Upper lobe of left lung (tissue), 6 donors: ENCODE measurements at places on chromosomes 5 and 9. TPM values are rescaled to one million over a fixed set of nuclear protein-coding genes. Genes with fewer than 3 reads are reported as not detected.

Gene NDOR1
- 54.5 TPM for total RNA-seq

Gene INSL4
- total RNA-seq: not detected

Gene PRDM9
- not detected for total RNA-seq

- no peaks in the 10 kb centered on the region for H3K27me3 ChIP-seq
- no peaks in the 10 kb centered on the region for H3K36me3 ChIP-seq
- no peak overlapping the region for H3K27ac ChIP-seq
- no peaks in the 10 kb centered on the region for H3K4me1 ChIP-seq
These were observed 38.4 kb downstream of the LHFPL2 start for GRCh38 chr5:78610163-78610583.

DNA sequence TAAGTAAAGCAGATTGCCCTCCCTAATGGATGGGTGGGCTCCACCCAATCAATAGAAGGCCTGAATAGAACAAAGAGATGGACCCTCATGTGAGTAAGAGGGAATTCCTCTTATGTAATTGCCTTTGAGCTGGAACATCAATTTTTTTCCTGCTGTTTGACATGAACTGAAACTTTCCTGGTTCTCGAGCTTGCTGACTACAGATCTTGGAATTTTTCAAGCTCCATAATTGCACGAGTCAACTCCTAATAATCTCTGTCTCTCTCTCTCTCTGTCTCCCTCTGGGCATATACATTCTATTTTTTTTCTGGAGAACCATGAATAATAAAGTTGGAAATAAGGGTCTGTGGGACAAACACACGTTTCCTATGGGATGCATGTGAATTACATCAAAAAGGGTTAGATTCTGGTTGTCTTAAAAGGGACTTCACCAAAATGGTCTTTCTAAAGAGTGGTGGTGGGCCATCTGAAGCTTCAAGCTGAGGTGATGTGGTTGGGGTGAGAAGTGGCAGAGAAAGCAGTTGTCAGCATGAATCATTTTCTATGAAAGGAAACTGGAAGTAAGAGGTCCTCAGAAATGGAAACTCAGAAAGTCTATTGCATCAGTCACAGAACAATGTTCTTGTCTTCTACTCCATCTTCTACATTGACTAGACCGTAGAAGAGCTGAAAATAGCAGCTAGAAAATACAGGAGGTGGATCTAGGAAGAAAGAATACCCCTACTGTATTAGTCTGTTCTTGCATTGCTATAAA lies 47.0 kb upstream of the HOMER1 start:
- H3K4me1 ChIP-seq: no peaks in the 10 kb centered on the region
- H3K27ac ChIP-seq: no peak overlapping the region
- no peaks in the 10 kb centered on the region for H3K27me3 ChIP-seq
- H3K4me3 ChIP-seq: no peak overlapping the region
- DNase-seq: no peak
- no peaks in the 10 kb centered on the region for H3K36me3 ChIP-seq

GRCh38 chr5:81165493-81166119 lies 67.5 kb upstream of the CKMT2 start:
- no peaks in the 10 kb centered on the region for H3K36me3 ChIP-seq
- no peaks in the 10 kb centered on the region for H3K27me3 ChIP-seq

- no peaks in the 10 kb centered on the region for H3K27me3 ChIP-seq
- H3K36me3 ChIP-seq: no peaks in the 10 kb centered on the region
- no peak overlapping the region for H3K27ac ChIP-seq
- H3K4me3 ChIP-seq: no peak overlapping the region
- no peaks in the 10 kb centered on the region for H3K4me1 ChIP-seq
These were observed 55.3 kb upstream of the POU4F3 start for GRCh38 chr5:146283344-146283761.

DNA sequence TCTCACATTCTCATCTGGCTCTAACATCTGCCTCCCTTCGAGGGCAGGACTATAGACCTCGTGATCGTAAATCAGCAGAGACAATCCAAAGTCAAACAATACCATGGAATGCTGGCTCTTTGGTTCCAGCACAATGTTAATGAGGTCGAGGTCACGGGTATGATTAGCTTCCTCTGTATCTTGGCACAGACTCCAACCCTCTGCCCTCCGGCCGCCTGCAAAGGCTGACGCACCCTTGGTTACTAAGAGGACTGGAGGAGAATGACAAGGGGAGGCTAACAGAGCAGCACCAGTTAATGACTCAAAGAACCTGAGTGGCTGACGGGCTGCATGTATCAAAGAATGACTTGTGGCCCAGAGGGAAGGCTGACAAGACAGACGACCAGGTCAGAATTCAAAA lies 10.1 kb downstream of the LHFPL2 start:
- peaks cover 8% of the 10 kb centered on the region for H3K4me1 ChIP-seq
- H3K27me3 ChIP-seq: no peaks in the 10 kb centered on the region

DNA sequence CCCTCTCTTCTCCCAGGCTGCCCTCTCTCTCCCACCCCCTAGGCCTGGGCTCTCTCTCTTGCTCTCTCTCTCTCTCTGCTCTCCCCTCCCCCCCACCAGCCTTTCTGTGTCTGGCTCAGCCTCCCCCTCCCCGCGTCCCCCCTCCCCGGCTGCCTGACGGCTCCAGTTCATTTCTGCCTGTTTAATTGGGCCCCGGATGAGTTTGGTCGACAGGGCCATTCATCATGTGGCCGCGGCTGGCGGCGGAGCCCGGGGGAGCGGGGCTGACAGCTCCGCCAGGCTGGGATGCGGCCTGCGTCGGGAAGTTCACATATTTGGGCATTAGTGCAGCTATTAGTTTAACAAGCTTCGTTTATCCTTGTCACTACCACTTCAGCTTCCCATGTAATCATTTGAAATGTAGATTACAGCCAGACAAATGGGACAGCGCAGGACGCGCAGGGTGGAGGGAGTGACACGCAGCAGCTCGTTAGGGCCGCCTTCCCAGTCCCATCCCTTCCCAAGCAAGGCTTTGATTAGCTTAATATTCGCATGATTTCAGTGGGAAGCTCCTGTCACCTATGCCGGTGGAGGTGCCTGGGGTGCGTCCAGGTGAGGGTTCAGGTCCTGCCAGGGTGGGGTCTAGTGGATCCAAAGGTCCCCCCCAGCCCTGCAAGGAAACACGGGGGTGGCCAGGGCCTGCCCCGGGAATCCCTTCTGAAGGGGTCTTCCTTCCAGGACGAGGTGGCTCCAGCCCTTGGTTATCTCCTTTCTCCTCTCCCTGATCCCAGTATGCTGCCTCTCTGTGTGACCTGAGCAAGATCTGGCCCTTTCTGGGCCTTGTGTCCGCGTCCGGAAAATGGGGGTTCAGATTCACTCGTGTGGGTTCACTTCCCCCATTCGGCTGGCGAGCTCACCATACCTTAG lies 214.8 kb downstream of the PAX5 start:
- H3K27me3 ChIP-seq: peaks cover 17% of the 10 kb centered on the region
- no peak overlapping the region for H3K27ac ChIP-seq
- peaks cover 7% of the 10 kb centered on the region for H3K4me1 ChIP-seq
- H3K36me3 ChIP-seq: no peaks in the 10 kb centered on the region
- DNase-seq: no peak

DNA sequence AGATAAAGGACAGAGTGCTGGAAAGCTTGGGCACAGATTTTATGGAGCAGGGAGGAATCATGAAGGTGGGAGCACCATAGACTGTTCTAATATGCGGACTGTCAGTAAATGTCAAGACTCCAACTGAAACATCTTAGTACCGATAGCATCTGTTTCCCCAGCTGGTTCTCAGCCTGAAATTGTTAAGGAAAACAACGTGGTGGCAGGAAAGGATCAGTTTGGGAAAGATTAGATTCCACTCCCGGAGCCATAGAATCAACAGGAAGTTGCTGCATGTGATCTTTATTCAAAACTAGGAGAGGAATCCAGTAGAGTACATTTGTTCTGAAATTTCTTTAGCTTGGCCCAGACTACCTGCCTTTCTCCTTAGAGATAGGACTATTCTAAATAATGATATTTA lies 559.1 kb downstream of the CSNK1G3 start:
- no peak overlapping the region for H3K4me3 ChIP-seq
- H3K36me3 ChIP-seq: no peaks in the 10 kb centered on the region
- peak overlapping the region; percentile 49 for H3K27ac ChIP-seq
- no peaks in the 10 kb centered on the region for H3K4me1 ChIP-seq
- no peak for DNase-seq

- H3K36me3 ChIP-seq: no peaks in the 10 kb centered on the region
- no peak overlapping the region for H3K4me3 ChIP-seq
- H3K27ac ChIP-seq: no peak overlapping the region
- DNase-seq: no peak
- no peaks in the 10 kb centered on the region for H3K4me1 ChIP-seq
These were observed 86.1 kb upstream of the PRSS3 start for GRCh38 chr9:33709269-33709668.

DNA sequence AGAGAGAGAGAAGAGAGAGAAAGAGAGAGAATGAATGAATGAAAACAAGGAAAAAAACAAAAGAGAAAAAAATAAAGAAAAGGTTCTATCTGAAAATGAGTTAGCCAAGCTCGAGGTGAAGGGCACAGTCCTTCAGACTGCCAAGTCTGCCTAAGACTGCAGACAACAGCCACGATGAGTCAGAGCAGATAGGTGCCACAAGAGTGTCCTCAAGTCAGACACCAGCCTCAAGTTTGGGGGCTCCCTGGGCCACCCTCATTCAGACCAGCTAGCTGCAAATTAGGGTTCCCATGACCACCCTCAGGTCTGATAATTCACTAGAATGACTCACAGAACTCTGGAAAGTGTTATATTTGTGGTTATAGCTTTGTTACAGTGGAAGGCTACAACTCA lies 13.9 kb upstream of the HABP4 start:
- H3K4me1 ChIP-seq: no peaks in the 10 kb centered on the region
- H3K27ac ChIP-seq: no peak overlapping the region
- no peak overlapping the region for H3K4me3 ChIP-seq
- H3K36me3 ChIP-seq: no peaks in the 10 kb centered on the region
- no peak for DNase-seq
